ENCODE measurements at places on chromosomes 6 and 20.

DNA sequence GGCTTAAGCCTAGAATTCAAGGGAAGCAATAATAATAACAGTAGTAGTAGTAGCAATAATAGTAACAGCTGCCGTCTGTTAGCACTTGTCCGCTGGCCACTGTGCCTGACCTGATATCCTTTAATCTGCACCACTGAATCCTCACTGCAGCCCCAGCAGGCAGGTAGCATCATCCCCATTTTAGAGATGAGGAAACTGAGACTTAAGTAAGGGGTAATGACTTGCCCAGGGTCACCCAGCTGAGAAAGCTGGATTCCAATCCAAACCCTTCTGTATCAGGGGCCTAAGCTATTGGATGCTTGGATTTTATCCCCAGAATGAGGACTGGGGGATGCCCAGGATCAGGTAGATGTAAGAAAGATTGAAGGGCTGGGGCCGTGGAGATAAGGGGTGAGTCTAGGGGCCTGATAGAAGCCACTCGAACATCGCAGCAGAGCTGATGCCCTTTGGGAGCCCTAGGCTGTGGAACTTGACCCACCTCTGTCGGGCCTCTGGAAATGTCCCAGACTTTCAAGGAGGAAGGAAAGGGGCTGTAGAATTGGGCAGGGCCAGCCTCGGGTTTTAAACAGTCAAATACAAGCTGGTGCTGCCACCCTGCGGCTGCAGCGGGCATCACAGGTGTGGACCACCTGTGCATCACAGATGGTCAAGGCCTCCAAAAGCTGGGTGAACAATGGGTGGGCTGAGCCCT lies 102.1 kb upstream of the MYL9 start:
- peak; percentile 31 for DNase-seq

- DNase-seq, result peak; percentile 37
These were observed 115.4 kb downstream of the OPRM1 start for GRCh38 chr6:154154389-154154967.

DNA sequence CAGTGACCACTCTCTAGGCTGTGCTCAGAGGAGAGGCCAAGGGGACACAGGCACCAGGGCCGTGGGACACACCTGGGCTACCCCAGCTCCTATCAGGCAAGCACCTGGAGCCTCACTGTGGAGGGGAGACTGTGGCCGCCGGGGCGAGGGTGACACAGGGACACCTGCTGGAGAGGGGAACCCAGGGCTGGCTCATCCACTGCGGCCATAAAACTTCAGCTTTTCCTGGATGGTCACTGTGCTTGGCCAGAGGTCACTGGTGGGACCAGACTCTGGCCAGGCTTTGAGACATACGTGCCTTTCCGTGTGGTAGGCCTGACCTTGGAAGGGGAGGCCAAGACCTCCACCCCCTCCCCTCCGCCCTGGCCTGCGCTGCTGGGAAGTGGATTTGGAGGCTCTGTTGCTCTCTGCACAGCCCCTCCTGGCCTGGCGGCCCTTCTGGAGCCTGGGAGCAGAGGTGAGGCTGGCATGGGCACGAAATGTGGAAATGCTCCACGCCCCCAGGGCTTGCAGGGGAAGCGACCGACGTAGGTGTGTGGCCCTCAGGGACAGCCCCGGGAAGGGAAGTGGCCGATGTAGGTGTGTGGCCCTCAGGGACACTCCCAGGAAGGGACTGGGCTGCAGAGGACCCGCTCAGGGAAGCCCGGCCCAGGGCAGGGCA lies 42.9 kb upstream of the BHLHE23 start:
- no peak for DNase-seq

DNA sequence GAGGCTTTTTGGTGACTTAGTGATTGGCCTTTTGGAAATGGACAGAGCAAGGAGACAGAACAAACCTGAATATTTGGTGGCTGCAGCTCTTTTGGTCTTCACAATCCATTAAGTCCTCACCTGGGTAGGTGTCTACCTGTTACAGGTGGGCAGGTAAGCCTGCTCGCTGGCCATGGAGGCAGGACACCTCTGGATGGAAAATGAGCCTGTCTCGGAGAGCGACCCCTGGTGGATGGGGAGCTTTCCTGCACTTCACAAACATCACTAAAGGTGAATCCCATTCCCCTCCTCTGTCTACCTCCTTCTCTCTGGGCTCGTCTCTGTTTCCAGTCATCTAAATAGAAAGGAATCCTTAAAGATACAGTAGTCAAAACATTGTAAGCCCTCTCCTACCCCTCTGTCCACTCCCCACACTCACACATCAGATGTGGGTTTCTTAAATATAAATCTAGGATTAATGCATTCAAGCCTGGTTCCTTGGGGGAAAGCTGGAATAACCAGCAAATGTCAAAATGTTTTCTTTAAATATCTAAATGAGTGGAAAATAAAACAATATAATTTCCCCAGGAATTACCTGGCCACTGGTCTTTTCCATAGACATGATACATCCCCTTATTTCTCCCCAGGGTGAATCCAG lies 304.9 kb downstream of the CDH26 start:
- peak; percentile 17 for DNase-seq

DNA sequence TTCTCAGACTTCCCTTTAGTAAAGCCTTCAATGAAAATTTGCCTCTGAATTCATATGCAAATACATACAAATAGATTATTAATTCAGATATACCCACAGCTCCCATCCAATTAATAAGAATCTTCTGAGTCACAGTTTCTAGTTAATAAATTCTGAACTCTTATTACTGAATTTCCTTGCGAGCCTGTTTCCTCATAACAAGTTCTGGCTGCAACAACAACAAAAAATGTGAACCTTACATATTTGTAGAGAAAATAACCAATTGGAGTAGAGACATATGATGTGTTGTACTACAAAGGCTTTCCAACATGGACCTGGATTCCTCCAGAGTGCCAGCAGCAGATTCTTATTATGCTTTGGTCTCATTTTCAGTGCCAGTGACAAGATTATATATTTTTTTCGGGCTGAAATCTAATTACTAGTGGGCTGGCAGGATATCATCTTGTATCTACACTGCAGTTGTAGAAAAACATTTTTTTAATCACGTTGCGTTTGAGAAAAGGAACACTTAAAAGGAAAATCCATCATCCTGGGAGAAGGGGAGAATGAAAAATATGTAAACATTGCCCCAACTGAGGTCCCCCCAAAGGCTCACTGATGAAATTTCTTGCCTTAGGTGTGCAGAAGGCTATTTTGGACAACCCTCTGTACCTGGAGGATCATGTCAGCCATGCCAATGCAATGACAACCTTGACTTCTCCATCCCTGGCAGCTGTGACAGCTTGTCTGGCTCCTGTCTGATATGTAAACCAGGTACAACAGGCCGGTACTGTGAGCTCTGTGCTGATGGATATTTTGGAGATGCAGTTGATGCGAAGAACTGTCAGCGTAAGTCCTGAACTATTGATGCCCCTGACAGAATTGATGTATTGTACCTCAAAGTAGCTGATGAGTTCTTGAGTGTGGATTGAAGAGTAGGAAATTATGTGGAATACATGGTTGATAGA lies 404.6 kb downstream of the LAMA2 start:
- no peak for DNase-seq

DNA sequence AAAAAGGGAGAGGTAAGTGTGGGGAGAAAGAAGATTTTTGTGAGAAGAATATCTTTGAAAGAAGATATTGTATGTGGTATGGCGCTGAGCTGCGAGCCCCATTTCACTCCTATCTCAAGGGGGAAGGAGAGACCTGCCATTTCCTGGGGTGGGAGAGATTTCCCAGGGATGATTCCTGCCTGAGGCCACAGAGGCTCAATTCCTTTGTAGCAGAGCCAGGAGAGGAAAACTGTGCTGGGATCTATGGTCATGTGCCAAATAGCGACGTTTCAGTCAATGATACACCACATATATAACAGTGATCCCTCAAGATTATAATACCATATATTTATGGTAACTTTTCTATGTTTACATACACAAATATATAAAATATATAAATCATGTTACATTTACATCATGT lies 28.9 kb downstream of the TCF21 start:
- no peak for DNase-seq

DNA sequence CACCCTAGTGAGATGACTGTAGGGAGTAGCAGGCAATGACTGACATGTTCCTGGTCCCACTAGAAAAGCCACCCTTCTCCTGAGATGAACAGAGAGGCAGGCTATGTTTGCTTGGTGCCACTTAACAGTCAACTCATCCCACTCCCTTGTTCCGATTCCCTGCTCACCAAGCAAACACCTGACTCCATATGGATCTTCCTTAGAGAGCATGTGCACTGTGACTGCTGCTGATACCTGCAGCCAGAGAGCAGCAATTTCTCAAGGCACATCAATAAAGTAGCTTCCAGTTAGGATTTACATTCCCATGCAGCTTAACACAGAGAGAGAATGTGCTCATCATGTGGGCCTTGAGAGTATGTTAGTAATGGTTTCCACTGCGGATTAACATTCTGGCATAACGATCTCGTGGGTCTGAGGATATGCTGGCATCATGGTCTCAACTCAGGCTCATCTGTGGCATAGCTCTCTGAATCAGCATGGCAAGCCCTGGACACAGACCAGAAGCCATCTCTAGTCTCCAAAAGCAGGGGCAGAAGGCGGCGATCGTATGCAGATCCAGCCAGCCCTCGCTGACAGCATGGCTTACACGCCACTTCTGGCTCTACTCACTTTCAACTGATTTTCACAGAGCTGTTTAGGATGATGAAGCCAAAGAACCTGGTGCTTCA lies 43.9 kb downstream of the ATXN1 start:
- no peak for DNase-seq

GRCh38 chr20:57470212-57470522 lies 54.8 kb downstream of the CTCFL start:
- no peak for DNase-seq

GRCh38 chr6:7905416-7905815 lies 5.2 kb downstream of the TXNDC5 start:
- no peak for DNase-seq

DNA sequence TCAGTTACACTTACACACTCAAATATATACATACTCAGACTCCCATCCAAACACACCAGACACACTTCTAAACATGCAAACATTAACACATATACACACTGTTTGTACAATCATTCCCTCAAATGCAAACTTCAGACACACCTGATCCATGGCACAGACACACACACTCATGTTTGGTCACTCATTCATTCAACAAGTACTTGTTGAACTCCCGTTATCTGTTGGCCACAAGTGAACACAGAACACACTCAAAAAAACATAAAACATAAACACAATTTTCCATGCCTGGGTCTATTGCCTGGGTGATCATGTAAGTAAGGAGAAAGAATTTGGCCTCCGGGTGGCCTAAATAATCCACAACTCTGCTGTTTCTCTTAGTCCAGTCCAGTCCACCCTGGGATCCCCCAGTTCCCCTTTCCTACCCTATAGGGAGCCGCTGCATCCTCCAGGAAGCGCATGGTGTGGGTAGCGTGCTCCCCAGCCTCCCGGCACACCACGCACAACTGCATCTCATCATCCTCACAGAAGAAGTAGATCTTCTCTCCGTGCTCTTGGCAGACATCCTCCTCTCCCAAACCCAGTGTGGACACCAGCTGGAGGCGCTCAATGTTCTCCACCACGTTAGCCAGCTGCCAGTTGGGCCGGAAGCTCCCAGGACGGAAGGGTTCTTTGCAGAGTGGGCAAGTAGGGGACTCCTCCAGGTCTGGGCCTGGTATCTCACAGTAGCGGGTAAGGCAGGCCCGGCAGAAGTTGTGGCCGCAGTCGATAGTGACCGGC lies 815 bp downstream of the TRIM10 start:
- DNase-seq, result no peak

All from stimulated activated CD8-positive, alpha-beta memory T cell treated with anti-CD3 and anti-CD28 coated beads, Interleukin-2, amount 100 ng/mL, for 1 hour (primary cell).